Stimulated activated CD8-positive, alpha-beta memory T cell treated with anti-CD3 and anti-CD28 coated beads, Interleukin-4, amount 100 ng/mL, for 4 hours (primary cell): ENCODE measurements at places on chromosomes 1 and 21.

DNA sequence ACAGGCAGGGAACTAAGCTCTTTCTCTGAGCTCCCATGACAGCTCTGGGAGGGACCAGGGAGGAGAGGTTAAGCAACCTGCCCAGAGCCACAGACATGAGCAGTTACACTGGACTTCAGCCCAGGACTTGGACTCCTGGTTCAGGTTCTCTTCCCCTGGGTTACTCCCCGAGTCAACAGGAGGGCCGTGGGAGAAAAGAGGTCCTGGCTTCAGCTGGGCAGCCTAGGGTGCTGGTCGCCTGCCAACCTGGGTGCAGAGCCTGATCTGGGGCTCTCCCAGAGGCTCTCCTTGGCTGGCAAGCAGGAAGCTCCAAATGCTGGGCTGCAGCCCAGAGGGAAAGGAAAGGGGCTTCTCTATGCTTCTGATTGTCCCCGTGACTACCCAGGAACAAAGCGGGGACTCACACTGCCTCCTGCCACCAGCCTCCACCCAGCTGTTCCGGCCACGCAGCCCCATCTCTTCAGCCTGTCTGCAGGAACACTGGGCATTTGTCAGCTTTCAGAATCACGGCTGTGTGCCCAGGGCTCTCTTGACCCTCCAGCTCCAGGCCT is 141.8 kb downstream of the HIVEP3 start:
- no peak for DNase-seq

GRCh38 chr1:223198628-223198965 is 55.5 kb upstream of the TLR5 start:
- no peak for DNase-seq

DNA sequence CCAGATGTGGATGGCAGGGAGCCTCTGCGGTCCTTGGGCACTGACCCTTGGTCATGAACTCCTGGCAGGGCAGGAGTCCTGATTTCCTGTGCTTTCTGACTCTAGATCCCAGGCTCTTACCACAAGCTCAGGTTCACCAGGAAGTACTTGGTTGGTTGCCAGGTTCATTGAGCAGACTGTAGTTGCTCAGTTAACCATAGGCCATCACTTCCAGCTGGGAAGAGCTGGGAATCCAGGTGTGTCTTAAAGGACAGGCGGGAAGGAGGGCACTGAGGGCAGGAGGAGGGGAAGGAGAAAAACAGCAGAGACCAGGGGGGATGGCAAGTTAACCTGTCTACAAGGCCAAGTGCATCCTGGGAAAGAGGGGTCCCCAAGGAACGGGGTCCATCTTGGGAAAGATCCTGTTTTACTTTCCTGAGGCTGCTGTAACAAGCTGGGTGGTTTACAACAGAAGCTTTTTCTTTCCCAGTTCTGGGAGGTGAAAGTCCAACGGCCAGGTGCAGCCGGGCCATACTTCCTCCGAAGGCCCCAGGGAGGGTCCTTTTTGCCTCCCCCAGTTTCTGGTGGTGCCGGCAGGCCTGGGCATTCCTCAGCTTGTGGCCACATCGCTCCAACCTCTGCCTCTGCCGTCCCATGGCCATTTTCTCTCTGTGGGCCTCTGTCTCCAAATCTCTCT is 11.6 kb downstream of the KCNAB2 start:
- no peak for DNase-seq

GRCh38 chr1:68178821-68179490 is 53.4 kb downstream of the WLS start:
- DNase-seq = no peak

GRCh38 chr1:230853731-230854130 is 14.6 kb downstream of the C1orf198 start:
- DNase-seq = no peak

- DNase-seq = no peak
Observed at GRCh38 chr1:184437291-184437690, 50.5 kb downstream of the C1orf21 start.
